ENCODE measurements at places on chromosomes 13 and 19. TPM values are rescaled to one million over a fixed set of nuclear protein-coding genes. Genes with fewer than 3 reads are reported as not detected.

DNA sequence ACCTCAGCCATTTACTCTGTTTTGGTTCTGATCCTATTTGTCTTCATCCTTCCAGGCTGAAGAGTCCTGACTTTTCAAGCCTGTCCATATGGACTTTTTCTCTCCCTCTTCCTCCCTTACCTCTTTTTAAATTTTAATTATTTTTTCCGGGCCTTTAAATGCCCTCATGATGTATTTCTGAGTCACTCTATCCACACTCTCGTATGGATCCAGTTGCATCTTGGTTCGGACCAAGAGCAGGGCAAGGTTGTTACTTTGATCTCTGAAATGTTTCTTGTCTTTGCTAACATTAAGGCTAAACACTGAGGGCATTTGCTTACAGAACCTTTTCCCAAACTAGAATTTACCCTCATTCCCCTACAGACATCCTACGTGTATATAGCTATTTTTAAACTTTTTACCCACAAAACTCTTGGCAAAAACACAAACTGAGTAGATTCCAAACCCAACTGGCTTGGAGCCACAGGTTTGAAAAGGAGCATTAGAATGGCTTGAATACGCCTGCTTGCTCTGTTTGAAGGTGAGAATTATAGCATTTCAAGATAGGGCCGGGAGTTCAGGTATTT is 47.4 kb upstream of the SERPINE3 start:
- no peak overlapping the region for H3K4me3 ChIP-seq
- no peak overlapping the region for H3K27ac ChIP-seq
- no peaks in the 10 kb centered on the region for H3K36me3 ChIP-seq
- DNase-seq, result peak; percentile 18
- no peaks in the 10 kb centered on the region for H3K4me1 ChIP-seq
- H3K27me3 ChIP-seq, result no peaks in the 10 kb centered on the region

DNA sequence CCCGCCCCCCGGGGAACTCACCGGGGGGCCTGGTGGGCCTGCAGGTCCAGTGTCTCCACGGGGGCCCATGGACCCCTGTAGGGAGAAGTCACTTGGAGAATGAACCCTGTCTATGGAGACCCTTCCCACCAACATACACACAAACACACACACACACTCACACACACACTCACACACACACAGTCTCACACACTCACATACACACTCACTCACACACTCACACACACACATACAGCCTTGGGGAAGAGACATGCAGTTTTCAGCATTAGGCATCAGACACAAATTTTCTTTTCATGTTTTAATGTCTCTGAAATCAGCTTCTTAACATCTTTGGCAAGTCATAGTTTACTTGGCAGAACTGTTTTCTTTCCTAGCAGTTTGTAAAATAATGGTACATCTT is 31.0 kb upstream of the OLFM2 start:
- no peaks in the 10 kb centered on the region for H3K4me1 ChIP-seq
- DNase-seq, result no peak
- no peaks in the 10 kb centered on the region for H3K27me3 ChIP-seq
- no peaks in the 10 kb centered on the region for H3K36me3 ChIP-seq
- H3K27ac ChIP-seq, result no peak overlapping the region

DNA sequence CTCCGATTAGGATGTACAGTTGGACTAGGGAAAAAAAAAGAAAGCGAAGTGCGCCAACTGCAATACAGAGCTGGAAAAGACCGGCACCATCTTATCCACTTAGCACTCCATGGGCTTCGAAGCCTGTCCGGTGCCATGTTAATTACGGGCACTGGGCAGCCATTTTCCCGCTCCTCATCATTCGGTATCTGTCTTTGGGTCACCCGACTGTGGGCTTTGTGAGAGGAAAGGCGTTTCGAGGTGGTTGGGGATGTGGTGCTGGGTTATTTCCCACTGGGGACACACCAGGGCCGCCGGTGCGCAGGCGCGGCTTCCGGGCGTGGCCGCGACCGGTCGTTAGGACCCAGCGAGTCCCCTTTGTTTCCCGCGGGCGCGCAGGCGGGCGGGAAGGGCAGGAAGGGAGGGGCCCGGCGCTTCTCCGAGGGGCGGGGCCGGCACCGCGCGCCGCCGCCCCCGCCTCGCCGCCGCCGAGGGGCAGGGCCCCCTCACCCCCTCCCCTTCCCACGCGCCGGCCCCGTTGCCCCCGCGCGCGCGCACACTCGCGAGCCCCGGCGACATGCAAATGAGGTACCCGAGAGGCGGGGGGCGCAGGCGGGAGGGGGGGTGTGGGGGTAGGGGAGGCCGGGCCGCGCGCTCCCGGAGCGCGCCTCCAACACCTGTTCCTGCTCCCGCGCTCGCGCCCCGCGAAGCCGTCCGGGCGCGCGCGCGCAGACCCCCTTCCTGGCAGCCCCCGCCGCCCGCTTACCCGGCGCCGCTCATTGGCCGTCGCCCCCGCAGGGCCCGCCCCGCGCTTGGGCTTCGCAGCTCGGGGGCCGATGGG is at the start of gene ZNF524:
TSS of gene ZNF524 (plus strand) at position 447 of the 820 bp plus-strand sequence. CDS start 1,825 bp downstream, outside the sequence.
- H3K27me3 ChIP-seq, result no peaks in the 10 kb centered on the region
- peak within 1 kb of the TSS; percentile 75 for H3K4me3 ChIP-seq
- peaks cover 10% of the 10 kb centered on the region for H3K36me3 ChIP-seq
- DNase-seq, result peak; percentile 86

DNA sequence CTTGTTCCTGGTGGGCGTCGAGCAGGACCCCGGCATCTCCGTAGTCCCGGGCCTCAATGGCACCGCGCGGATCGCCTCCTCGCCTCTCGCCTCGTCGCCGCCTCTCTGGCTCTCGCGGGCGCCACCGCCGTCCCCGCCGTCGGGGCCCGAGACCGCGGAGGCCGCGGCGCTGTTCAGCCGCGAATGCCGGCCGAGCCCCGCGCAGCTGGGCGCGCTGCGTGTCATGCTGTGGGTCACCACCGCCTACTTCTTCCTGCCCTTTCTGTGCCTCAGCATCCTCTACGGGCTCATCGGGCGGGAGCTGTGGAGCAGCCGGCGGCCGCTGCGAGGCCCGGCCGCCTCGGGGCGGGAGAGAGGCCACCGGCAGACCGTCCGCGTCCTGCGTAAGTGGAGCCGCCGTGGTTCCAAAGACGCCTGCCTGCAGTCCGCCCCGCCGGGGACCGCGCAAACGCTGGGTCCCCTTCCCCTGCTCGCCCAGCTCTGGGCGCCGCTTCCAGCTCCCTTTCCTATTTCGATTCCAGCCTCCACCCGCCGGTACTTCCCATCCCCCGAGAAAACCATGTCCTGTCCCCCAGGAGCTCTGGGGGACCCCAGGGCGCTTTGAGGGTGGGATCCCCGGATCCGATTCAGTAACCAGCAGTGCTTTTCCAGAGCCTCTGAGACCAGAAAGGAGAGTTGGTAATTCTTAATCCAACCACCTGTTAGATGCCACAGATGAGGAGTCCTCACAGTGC is 885 bp downstream of the MLNR start:
- H3K27me3 ChIP-seq, result no peaks in the 10 kb centered on the region
- no peak overlapping the region for H3K4me3 ChIP-seq
- no peaks in the 10 kb centered on the region for H3K36me3 ChIP-seq
- no peak for DNase-seq
- H3K4me1 ChIP-seq, result peaks cover 4% of the 10 kb centered on the region

ANGPTL4 gene
- total RNA-seq, result 54.3 TPM

- peak overlapping the region; percentile 93 for H3K27ac ChIP-seq
- peaks cover 53% of the 10 kb centered on the region for H3K4me1 ChIP-seq
- no peaks in the 10 kb centered on the region for H3K27me3 ChIP-seq
- DNase-seq, result peak; percentile 82
- no peak overlapping the region for H3K4me3 ChIP-seq
- no peaks in the 10 kb centered on the region for H3K36me3 ChIP-seq
Observed at GRCh38 chr19:20247016-20247683, 80.1 kb downstream of the ZNF486 start.

DNA sequence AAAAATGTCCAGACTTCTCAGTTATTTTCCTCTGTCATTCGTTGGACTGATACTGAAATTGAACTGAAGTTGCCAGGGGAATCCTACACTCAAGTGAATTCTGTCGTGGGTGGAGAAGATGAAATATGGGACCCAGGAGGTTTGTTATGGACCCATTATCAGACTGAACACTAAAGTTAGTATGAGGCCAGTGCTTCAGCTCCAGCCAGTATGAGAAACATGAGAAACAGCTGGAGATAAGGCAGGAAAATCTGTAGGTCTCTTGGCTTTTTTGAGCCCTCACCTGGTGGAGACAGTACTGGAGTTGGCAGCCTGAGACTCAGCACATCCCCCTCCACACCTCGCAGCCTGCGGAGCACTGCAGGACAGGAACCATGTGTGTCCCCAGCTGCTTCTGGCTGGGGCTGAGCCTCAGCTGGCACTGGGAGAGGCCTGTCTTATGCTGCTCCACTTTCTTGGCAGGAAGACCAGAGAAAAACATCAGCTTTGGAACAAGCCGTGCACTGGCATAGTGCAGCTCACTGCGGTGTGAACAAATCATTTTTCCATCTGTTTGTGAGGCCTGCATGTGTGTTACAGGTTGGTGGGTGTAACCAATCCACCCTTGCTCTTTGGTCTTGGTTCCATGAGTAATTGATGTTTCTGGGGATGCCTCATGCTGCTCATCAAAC is 641.0 kb downstream of the FGF9 start:
- no peaks in the 10 kb centered on the region for H3K27me3 ChIP-seq
- no peak for DNase-seq
- no peak overlapping the region for H3K4me3 ChIP-seq
- H3K4me1 ChIP-seq, result no peaks in the 10 kb centered on the region
- H3K27ac ChIP-seq, result no peak overlapping the region
- H3K36me3 ChIP-seq, result no peaks in the 10 kb centered on the region

- no peak overlapping the region for H3K27ac ChIP-seq
- H3K27me3 ChIP-seq, result peaks cover 4% of the 10 kb centered on the region
- no peak for DNase-seq
- peaks cover 8% of the 10 kb centered on the region for H3K4me1 ChIP-seq
- H3K4me3 ChIP-seq, result no peak overlapping the region
Observed at GRCh38 chr19:44904426-44904994, 1.1 kb upstream of the APOE start.

GRCh38 chr13:71219698-71220415 is 647.1 kb downstream of the DACH1 start:
- no peak overlapping the region for H3K27ac ChIP-seq
- no peaks in the 10 kb centered on the region for H3K4me1 ChIP-seq
- DNase-seq, result no peak
- H3K36me3 ChIP-seq, result no peaks in the 10 kb centered on the region
- H3K27me3 ChIP-seq, result no peaks in the 10 kb centered on the region
- H3K4me3 ChIP-seq, result no peak overlapping the region

UHRF1 gene
- total RNA-seq, result 0.15 TPM

- DNase-seq, result no peak
- H3K27ac ChIP-seq, result no peak overlapping the region
- no peaks in the 10 kb centered on the region for H3K27me3 ChIP-seq
- H3K36me3 ChIP-seq, result no peaks in the 10 kb centered on the region
Observed at GRCh38 chr13:27276188-27276587, 5.6 kb downstream of the RASL11A start.

GRCh38 chr13:65460136-65460535 is 1770.0 kb downstream of the PCDH9 start:
- H3K36me3 ChIP-seq, result no peaks in the 10 kb centered on the region
- no peak overlapping the region for H3K4me3 ChIP-seq
- no peak overlapping the region for H3K27ac ChIP-seq

DNA sequence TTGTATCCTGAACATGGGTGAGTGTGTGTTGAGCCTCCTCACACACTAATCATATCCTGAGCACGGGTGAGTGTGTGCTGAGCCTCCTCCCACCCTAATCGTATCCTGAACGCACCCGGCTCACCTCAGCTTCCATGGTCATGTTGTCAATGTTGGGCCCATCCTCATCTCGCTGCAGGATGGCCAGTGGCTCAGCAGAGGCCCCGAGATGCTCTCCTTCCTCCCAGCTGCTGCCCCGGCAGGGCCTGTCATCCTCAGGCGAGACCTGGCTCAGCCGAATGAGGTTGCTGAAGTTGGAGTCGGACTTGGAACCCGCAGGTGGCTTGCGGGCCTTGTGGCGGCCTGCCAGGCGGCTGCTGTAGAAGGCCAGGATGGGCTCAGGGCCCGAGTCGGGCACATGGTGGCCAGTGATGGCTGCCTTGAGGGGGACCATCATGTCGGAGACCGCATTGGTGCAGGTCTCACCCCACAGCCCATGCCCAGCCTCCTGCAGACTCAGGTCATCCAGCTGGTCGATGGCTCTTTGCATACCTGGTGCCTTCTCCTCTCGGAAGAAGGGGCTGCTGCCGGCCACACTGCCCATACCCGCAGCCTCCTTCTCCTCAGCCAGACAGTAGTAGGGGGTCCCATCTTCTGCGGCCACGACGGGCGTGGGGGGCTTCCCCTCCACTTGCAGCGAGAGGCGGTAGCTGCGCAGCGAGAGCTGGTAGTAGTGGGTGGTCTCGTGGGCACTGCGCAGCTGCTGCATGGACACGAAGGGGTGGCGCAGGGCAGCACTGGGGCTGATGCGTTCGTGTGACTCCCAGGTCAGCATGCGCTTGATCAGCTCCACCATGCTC is 9.6 kb downstream of the HIPK4 start:
- no peak for DNase-seq
- no peaks in the 10 kb centered on the region for H3K4me1 ChIP-seq
- H3K36me3 ChIP-seq, result peaks cover 19% of the 10 kb centered on the region
- H3K4me3 ChIP-seq, result no peak overlapping the region
- no peaks in the 10 kb centered on the region for H3K27me3 ChIP-seq

DNA sequence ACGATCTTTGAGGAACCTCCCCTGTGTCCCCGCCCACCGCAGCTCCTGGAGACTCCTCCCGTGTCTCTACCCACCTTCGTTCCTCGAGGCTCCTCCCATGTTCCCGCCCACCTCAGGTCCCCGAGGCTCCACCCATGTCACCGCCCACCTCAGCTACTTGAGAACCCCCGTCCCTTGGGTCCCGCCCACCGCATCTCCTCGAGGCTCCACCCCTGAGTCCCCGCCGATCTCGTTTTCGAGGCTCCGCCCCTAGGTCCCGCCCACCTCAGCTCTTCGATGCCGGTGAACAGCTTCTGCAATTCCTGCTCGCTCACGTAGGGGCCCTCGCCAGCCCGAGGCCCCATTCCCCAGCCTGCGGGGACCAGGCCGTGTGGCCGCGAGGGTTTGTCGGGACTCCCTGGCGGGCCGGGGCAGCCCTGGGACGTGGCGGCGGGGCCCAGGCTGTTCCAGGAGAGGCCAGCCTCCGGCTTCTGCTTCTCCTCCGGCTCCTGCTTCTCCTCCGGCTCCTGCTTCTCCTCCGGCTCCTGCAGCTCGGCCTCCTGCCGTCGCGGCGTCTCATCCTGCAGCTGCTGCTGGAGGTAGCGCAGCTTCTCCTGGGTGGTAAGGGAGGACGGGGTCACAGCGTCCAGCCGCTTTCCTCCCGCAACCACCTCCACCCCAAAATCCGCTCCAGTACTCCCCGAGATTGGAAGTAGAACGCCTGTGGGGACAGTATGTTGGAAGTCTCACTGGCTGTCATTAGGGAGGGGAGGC is 16.7 kb downstream of the TSKS start:
- no peak overlapping the region for H3K27ac ChIP-seq
- peaks cover 3% of the 10 kb centered on the region for H3K4me1 ChIP-seq
- peak; percentile 6 for DNase-seq

DNA sequence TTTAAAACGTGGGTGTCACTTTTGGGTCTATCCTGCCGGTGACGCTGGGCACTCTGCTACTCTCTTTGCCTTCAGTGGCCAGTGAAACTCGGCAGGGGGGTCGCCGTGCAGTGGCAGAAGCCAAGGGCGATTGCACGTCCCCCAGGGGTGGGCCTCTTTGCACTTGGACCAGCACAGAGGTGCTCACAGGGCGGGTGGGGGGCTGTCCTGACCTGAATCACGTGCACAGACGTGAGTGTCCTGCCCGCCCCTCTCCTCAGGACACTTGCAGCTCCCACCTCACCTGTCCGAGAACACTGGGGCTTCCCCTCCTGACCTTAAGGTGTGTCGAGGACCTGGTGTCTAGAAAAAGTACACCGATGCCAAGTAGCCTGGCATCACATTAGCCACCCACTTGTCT is 16.1 kb downstream of the COL4A1 start:
- no peaks in the 10 kb centered on the region for H3K4me1 ChIP-seq
- H3K36me3 ChIP-seq, result no peaks in the 10 kb centered on the region
- no peak overlapping the region for H3K27ac ChIP-seq
- H3K27me3 ChIP-seq, result no peaks in the 10 kb centered on the region
- H3K4me3 ChIP-seq, result no peak overlapping the region
